Activated CD8-positive, alpha-beta memory T cell treated with anti-CD3 and anti-CD28 coated beads for 24 hours (primary cell): ENCODE measurements at places on chromosomes 7 and 10.

DNA sequence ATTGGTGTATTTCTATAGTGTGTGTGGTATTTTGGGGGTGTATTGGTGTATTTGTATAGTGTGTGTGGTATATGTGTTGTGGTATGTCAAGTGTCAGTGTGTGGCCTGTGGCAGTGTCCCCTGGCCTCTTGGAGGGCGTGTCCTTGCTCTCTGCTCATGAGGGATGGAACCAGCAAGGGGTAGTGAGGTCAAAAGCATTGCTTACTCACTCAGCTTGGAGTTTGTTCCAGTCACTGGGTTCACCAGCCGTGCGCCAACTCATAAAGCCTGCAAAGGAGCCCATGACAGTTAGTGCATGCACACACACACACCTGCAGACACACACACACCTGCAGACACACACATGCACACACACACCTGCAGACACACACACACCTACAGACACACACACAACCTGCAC is 4.3 kb upstream of the TRPV6 start:
- no peak for DNase-seq

GRCh38 chr7:74182453-74183090 is 8.4 kb downstream of the EIF4H start:
- DNase-seq = no peak

GRCh38 chr10:86970162-86970981 is 2.1 kb downstream of the ADIRF start:
- peak; percentile 64 for DNase-seq

DNA sequence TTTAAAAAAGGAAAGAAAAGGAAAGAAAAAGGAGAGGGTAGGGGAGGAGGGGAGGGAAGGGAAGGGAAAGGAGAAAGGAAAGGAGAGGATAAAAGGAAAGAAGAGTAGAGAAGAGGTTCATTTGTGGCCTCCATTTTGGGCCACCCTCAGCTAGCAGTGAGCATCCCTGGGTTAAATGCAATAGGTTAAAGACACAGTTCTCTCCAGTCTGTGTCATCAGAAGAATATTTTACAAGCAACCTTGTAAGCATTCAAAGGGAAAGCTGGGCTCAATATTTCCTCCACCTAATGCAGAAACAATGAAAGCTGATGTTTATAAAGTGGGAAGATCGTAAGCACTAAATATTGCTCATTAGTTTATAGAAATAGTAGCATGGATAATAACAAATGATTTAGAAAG is 219.1 kb upstream of the PITRM1 start:
- DNase-seq = no peak

- DNase-seq = no peak
Observed at GRCh38 chr10:3270577-3271316, 98.2 kb upstream of the PITRM1 start.

- DNase-seq = no peak
Observed at GRCh38 chr7:33459340-33459751, 330.0 kb downstream of the BBS9 start.

GRCh38 chr10:7261351-7261750 is 149.5 kb downstream of the SFMBT2 start:
- DNase-seq = no peak

GRCh38 chr10:90856261-90856660 is 1.6 kb downstream of the HTR7 start:
- no peak for DNase-seq

DNA sequence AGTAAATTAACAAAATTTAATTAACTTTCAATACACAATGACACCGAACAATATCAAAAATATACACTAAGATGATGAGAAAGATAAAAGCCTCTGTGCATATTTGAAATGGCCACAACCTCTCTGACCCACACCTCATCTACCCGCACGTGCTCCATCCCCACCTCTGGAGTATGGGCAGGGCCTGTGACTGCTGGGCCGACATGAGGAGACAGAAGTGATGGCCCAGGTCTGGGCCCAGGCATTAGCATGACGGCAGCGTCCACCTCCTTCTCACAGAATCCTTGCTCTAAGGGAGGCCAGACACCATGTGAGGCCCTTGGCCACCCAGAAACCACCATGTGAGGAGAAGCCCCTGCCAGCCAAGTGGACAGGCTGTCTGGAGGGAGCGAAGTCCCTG is 122.1 kb upstream of the RNF32 start:
- DNase-seq = no peak

- peak; percentile 26 for DNase-seq
Observed at GRCh38 chr10:26528715-26529393, 90.7 kb downstream of the APBB1IP start.

DNA sequence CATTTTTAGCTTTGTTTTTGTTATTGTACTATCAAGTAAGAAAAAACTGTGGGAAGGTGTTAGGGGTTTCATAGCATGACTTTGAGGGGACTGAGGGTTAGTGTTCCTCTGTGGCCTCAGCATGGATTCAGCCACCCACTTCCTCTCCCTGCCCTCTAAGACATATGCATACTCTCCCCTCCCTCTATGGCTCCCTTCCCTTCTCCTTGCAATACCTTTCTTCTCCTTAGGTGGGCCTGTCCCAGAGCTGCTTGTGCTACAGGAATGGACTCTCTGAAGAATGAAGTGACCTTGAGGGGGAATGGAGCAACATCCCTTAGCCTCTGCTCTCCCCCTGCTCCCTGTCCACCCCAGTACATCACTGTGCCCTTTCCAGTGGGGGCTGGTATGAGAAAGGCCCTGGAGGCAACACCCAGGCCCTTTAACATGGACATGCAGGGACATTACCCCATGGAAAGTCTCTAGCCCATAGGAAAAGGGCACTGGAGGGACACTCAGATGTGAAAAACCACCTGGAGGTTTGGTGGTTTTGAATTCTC is 22.4 kb downstream of the CDH23 start:
- DNase-seq = peak; percentile 19

- no peak for DNase-seq
Observed at GRCh38 chr7:156752367-156753228, 112.0 kb downstream of the RNF32 start.

DNA sequence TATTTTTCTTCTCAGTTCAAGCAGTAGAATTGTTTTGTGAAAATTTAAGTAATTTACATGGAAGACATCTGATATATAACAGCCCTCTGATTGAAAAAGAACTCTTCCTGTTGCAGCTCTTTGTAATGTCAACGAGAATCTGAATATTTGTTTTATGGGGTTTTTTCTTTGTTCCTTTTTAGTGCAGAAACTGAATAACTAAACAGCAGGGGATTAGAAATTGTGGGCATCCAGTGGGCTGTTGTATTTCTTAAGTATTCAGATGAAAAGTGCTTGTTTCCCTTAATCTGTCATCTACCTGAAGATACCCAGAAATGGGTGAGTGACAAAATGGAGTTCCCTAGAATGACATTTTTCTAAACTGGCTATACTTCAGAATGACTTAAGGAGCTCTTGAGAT is 7.4 kb downstream of the ARL4A start:
- no peak for DNase-seq

- no peak for DNase-seq
Observed at GRCh38 chr10:129941199-129942018, 22.7 kb downstream of the EBF3 start.

- DNase-seq = no peak
Observed at GRCh38 chr10:88039496-88040200, 176.2 kb downstream of the PTEN start.

DNA sequence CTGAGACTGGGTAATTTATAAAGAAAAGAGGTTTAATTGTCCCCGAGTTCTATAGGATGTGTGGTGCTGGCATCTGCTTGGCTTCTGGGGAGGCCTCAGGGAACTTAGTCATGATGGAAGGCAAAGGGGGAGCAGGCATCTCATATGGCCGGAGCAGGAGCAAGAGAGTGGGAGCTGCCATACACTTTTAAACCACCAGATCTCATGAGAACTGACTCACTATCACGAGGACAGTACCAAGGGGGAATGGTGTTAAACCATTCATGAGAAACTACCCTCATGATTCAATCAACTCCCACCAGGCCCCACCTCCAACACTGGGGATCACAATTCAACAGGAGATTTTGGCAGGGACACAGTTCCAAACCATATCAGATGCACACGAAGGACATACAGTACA is 199.9 kb upstream of the DPP6 start:
- no peak for DNase-seq

DNA sequence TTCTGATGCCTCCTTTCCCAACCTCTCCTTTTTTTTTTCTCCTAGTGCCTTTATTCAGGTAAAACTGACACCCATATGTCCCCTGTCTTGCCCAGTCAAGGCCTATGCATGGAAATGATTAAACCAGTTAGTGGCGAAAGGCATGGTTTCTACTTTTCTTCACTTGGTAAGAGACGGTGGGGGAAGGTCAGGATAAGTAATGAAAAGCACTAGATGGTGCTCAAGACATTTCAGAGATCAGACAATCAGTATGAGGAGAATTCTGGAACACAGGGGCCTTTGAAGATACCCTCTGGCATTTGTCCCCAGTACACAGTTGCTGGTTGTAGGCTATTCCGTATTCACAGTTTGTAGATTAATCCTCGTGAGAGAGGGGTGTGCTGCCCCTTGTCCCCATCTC is 121.2 kb downstream of the RTKN2 start:
- DNase-seq = no peak

DNA sequence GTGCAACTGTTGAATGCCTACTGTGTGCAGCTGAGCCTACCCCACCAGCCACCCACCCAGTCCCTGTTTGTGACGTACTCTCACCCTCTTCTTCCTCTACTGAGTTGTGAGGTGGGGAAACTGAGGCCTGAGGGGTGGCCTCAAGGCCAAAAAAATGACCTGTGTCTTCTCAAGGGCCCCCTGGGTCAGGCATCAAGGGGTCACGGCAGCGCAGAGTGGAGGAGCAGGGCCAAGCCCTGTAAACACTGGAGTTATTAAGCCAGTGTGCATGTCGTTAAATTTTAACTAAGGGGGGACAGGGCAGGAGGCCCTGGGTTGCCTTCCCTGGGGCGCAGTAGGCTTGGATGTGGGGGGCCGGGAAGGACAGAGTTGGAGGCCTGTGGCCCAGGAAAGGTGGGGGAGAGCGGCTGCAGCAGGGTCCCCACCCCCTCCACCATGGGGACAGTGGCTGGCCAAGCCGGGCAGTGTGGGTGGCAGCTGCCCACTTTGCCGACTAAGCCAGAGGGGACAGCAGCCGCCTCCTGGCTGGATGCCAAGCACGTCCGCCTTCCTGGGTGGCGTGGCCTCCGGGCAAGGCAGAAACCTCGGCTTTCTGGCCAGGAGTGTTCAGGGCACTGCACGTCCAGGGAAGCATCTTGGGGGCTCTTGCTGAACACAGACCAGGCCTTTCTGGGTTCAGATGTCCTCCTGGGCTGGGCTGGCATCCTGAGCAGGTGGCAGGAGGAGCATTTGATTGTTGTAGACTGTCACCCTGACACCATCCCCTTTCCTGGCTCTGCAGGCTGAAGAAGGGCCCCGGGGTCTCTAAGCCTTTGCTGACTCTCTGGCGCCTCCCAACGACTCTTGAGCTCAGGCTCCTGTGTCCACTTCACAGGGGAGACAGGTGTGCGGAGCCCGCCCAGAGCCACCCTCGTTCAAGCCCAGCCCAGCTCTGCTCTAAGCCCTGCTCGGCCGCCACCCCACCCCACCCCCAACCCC is 1.9 kb downstream of the SLC29A4 start:
- no peak for DNase-seq

DNA sequence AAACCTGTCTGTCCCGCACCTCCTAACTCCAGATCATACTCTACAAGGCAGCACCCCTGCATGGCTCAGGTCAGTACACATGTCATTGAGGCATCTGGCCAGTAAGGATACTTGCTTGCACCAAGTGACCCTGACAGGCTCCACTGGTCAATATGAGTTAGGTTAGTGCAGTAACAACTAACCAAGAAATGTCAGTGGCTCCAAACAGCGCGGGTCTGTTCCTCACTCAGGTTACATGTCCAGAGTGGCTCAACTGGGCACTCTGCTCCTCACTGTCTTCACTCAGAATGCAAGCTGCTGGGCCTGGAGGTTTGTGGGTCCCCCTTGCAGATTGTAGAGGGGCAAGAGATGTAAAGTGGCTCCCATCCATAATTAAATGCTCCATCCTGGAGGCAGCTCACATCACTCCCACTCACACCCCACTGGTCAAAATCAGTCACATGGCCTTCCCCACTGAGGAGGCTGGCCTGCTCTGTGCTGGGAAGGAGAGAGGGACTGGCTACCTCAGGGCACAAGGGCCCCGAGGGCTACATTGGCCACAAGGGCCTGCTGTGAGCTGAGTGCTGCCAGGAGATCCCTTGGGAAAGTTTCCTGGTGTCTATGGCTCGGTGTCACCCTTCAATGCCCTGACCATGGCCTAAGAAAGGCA is 109.1 kb upstream of the GDF10 start:
- no peak for DNase-seq

GRCh38 chr10:30842894-30843293 is 188.8 kb downstream of the ZNF438 start:
- no peak for DNase-seq

GRCh38 chr10:122033224-122033926 is 44.4 kb downstream of the TACC2 start:
- DNase-seq = no peak

- DNase-seq = no peak
Observed at GRCh38 chr10:43479275-43479674, 42.4 kb downstream of the ZNF487 start.

GRCh38 chr10:69372126-69372980 is 44.4 kb downstream of the TACR2 start:
- no peak for DNase-seq

- no peak for DNase-seq
Observed at GRCh38 chr10:25797888-25798429, 136.1 kb upstream of the MYO3A start.

GRCh38 chr10:120052964-120053702 is 160.6 kb downstream of the SEC23IP start:
- DNase-seq = no peak

- no peak for DNase-seq
Observed at GRCh38 chr10:118564652-118565051, 30.8 kb downstream of the PRLHR start.

GRCh38 chr7:11428877-11429581 is 403.0 kb downstream of the THSD7A start:
- no peak for DNase-seq

GRCh38 chr10:184174-184573 is 48.9 kb downstream of the ZMYND11 start:
- DNase-seq = no peak

- peak; percentile 40 for DNase-seq
Observed at GRCh38 chr10:1375346-1376170, 319.4 kb downstream of the WDR37 start.

GRCh38 chr7:108165723-108166122 is 35.6 kb upstream of the LAMB4 start:
- no peak for DNase-seq

- DNase-seq = no peak
Observed at GRCh38 chr10:132560241-132560731, 22.7 kb downstream of the INPP5A start.
